ENCODE measurements at places on chromosomes 5 and 9. TPM values are rescaled to one million over a fixed set of nuclear protein-coding genes. Genes with fewer than 3 reads are reported as not detected.

Gene PRUNE2
- not detected for total RNA-seq

Gene AFAP1L1
- total RNA-seq, result 0.19 TPM

GRCh38 chr5:73201547-73202513, 28.8 kb downstream of the TMEM174 start:
- peak; percentile 35 for DNase-seq

DNA sequence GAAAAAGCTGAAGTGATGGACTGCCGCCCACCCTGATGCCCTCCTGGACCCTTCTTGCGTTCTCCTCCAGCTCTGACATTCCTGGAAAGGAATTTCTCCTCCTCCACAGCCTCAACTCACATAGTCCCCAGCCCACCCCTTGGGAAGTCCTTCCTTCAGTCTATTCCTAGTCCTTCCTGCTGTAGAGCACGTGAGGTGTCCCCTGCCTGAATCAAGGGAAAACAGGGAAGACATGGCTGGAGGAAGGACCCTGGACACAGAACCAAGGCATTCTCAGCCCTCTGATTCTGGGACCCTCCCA, 3.7 kb downstream of the ARID3C start:
- DNase-seq, result no peak

DNA sequence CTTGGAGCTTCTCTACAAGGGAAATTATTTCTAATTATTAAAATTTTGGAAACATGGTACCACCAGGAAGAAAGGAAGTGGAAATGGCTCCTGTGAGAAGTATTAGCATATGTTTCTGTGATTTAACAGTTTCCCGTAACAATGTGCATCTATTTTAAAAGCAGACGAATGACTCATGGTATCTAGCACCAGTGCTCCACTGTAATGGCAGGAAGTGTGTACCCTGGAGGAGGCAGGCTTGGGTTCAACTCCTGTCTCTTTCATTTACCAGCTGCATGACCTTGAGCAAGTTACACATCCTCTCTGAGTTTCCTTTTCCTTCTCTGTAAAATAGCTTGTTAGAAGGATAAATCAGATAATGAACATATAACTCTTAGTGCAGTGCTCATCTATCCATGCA, 41.0 kb upstream of the ANGPTL2 start:
- no peak for DNase-seq

DNA sequence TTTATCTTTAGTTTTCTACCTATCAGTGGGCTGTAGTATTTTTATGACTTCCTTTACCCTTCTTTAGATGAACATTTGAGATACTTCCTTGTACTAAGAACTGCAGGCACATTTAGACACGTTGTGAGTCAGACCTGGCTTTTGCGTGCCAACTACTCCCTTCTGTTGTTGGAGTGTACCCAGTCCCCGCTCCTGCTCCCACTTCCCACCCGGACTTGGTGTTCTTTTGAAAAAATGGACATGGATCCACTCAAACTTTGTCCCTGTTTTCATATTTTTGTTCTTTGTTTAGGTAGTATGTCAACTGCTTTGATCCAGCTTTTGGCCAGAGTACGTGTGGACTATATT, 60.7 kb downstream of the PARP8 start:
- DNase-seq, result peak; percentile 20

DNA sequence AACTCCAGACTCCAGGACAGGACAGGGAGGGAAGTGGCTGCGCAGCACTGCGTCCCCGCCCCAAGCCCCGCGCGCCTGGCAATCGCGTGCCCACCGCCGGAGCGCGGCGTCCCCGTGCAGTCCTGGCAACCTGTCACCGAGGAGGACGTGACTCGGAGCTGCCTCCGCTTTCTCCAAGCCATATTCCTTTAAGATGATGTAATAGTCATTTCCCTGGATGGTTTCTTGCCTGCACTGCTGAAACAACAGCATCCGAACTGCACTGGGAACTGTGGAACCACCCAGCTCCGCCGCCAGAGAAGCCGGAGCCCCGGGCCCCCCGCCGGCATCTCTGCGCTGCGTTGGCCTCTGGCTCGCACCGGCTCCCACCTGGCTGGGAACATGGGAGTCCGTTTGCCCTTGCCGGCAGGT, 34.5 kb downstream of the KCTD16 start:
- no peak for DNase-seq

DNA sequence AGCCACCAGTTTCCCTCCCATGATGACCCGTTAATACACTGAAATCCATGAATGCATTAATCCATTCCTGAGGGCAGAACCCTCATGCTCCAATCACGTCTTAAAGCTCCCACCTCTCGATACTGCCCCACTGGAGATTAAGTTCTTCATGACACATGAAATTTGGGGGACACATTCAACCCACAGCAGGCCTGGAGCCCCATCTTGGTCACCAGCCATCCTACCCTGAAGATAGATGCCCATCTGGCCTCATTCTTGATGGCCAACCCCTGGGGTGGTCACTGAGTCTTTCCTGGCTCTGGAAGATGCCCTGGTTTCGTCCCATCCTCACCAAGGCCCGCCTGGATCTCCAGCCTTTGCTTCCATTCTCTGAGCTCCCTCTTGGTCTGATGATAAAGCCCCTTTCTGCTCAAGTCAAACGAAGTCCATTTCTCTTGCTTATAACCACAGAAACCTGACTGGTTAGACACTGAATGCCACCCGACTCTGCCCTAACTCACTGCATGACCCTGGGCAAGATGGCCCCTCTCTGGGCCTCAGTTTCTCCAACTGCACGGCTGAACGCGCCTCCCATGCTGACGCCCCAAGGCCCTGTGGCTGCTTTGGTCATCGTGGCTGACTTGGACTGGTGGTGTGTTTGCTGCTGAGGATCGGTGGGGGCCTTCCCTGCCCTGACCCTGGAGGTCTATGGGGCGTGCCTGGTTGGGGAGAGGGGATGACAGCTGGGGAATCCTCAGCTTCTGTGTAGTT, 138.4 kb upstream of the IER5L start:
- DNase-seq, result no peak

- no peak for DNase-seq
Observed at GRCh38 chr5:59333416-59333815, 560.1 kb downstream of the PDE4D start.

DNA sequence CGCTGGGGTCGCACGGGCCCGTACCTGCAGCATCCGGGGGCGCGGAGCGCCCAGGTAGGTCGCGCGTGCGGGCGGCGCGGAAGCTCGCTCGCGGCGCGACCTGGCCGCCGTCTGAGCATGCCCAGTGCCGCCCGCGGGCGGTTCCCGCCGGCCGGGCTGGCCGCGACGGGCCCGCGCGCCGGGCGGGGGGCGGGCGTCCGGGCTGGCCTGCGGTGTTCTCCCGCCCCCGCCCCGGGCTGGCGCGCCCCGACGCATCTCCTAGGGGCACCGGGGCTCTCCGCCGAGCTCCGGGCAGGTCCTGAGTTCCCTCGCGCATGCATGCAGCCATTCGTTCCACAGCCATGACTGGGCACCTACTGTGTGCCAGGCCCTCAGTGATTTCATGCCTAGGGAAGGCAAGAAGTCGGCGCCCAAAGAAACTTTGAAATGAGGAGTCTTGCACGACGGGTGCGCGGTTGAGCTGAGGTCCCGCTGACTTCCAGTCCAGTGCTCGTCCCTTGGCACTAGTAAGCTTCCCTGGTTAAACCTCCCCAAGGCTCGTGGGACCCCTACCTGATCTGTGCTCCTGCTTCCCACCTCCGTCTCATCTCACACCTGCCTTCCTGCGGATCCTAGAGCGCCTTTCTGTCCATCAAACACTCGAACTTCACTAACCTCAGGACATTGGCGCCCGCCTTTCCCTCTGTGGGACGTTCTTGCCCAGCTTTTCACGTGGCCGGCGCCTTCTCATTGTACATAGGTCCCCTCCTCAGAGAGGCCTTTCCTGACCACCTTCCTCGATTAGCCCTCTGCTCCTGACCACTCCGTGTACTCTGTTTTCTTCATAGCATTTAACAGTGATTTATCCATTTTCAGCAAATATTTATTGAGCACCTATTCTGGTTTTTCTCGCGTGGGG, at the start of gene PTPN3:
Gene PTPN3 (minus strand): TSS at position 113 of the 898 bp plus-strand sequence. CDS start 34,873 bp downstream, outside the sequence.
- no peak for DNase-seq

Measured in CD8-positive, alpha-beta T cell (primary cell).